Stimulated activated CD4-positive, alpha-beta T cell treated with anti-CD3 and anti-CD28 coated beads, Interleukin-1b, Interleukin-23, amount 100 ng/mL, for 48 hours (primary cell): ENCODE measurements at places on chromosomes 1 and 21.

DNA sequence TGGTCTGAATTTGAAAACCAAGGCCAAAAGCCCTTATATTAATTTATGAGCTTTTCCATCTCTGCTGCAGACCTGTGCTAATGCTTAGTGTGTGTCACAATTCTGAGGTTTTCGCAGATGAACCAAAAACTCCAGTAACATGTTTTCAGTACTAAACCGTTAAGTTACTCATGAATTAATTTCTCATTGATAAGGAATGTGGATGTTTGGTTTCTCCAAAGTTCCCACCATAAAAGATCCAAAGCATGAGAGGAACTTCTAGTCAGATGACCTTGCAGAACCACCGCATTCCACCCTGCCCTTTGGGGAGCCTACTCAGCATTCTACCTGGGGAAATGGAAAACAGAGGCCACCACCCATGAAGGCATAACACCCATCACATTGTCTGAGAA is 7.5 kb upstream of the LEPR start:
- DNase-seq, result no peak

DNA sequence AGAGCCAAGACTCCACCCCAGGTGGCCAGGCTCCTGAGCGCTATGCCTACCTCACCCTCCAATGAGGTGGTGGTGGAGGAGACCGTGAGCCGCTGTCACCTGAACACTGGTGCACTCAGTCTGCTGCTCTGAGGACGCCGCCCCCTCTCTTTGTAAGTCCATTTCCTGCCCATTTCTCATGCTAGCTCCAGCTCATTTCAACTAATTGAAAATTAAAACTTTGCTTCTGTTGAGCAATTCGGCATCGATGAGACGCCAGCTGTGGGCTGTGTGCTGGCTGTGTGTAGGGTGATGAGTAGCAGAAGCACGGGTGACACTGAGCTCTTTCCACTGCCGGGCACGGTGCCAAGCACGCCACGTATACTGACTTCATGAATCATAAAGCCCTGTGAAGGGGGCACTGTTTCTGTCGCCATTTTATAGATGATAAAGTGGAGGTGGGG is 11.2 kb downstream of the TNFRSF1B start:
- peak; percentile 96 for DNase-seq

DNA sequence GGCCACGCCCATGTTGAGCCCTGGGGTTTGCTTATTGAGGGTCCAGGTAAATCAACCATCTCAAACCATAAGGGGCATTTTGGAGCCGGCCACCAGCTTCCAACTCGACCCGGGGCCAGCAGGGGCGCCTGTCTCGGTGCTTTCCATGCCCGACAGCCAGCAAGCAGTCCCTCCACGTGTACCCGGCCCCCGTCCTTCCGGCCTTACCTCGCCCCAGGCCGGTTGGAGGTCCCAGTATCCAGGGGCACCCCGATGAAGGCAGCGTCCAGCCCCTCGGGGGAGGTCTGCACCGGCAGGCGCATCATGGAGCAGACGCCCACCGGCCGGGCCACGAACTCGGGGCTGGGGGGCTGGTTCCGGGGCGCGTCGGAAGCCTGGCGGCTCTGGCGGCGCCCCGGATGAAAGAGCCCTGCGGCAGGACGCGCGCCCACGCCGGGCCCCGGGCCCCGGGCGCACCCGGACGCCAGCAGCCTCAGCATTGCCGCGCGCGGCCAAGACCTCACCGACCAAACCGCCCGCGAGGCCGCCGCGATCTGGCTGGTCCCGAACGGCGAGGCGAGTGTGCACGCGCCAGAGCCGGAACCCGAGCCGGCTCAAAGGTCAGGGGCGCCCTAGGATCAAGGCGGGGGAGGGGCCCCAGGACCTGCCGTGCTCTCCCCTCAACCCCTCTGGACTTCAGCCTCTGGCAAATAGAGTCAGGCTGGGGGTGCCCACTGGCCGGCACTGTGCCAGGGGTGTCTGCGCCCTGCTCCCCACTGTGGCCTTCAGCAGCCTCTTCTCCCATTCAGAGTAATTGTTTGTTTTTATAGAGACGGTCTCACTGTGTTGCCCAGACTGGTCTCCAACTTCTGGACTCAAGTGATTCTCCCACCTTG is at the start of gene AGMAT:
TSS of gene AGMAT (minus strand) at position 563 of the 875 bp plus-strand sequence. CDS start at position 479, 84 bp downstream.
- peak; percentile 73 for DNase-seq

DNA sequence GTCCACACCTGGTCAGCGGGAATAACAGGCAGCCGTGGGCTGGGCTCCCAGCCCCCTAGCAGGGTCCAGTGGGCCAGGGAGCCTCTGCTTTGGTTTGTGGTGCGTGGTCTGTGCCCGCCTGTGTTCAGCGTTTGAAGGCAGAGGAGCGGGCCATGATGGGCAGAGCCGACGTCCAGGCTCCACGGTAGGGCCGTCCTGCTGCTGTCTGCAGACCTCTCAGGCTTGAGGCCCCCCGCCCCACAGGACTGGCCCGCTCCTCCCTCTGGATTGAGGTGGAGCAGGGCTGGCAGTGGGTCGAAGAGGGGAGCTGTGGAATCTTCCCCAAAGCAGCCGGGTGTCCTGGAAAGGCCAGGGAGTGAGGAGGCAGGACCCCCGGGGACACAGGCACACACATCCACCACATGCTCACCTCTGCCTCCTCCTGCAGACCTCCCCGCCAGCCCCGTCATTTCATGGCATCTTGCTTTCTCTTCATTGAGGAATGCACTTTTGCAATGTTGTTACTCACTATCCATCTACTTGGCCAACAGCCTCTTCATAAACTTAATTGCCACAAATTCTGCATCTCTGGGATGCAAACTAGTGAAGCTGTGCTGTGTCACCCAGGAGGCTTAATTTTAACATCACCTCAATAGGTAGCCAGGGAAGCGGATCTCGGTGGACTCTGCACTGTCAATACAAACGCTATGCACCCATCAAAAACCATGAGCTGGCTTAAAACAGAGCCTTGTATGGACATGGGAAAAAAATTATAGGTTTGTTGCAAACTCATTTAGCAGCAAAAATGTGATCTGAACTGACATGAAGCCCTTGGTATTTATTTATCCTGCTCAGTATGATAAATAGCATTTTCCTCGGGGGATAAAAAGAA is 85.9 kb downstream of the PDE9A start:
- no peak for DNase-seq

GRCh38 chr1:160211046-160211790 is 6.0 kb downstream of the PEA15 start:
- DNase-seq, result no peak

GRCh38 chr21:33124889-33125288 is 54.9 kb downstream of the OLIG1 start:
- no peak for DNase-seq

GRCh38 chr1:41362357-41362721 is 1.1 kb downstream of the FOXO6 start:
- no peak for DNase-seq

- no peak for DNase-seq
These were observed 86.8 kb downstream of the LRRC8C start for GRCh38 chr1:89719502-89720306.

- DNase-seq, result no peak
These were observed 439.0 kb upstream of the USP24 start for GRCh38 chr1:55654171-55654570.

DNA sequence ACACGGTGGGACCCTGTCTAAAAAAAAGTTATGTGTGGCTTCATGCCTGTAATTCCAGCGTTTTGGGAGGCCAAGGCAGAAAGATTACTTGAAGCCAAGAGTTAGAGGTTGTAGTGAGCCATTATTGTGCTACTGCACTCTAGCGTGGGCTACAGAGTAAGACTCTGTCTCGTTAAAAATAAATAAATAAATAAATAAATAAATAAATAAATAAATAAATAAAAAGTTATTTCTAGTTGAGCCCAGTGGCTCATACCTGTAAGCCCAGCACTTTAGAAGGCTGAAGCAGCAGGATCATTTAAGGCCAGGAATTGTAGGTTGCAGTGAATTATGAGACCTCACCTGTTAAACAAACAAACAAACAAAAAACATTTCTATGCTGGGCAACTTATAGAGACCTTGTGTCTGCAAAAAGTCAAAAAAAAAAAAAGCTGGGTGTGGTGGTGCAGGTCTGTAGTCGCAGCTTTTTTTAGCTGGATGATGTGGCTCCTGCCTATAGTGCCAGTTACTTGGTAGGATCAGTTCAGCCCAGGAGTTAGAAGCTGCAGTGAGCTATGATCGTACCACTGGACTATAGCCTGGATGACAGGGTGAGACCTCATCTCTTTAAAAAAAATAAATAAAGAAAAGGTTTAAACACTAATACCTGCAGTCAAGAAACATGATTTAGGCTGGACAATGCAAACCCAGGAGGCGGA is 25.6 kb downstream of the GON4L start:
- DNase-seq, result no peak

DNA sequence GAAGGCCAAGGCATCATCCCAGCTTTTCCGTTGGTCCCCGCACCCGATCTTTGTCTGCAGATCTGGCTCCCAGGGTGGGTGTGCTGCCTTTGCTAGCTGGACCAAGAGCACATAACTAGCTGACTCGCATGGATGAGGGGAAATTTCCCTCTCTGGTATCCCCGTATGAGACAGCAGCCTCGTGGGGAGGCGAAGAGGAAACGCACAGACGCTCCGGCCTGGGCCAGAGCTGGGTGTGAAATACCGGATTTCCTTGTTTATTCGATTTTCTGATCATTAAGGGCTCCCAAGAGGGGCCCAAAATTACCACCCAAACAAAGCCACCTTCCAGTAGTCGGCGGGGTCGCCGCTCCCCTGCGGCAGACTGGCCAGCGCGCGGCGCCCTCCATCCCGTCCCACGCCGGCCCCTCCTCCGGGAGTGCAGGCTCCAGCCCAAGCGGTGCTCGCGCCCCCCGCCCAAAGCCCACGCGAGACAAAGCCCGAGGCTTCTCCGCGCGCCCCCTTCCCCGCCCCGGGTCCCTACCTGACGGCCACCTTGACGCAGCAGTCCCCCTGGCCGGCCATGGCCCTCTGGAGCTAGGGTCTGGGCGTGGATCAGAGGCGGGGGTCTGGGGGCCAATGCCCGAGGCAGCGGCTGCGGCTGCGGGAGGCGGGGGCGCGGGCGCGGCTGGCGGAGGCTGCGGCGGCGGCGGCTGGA is 546 bp downstream of the KIF21B start:
- DNase-seq, result peak; percentile 50
